Stimulated activated CD8-positive, alpha-beta memory T cell treated with anti-CD3 and anti-CD28 coated beads, Interleukin-7, amount 100 ng/mL, for 4 hours (primary cell): ENCODE measurements at places on chromosomes 6 and 20.

DNA sequence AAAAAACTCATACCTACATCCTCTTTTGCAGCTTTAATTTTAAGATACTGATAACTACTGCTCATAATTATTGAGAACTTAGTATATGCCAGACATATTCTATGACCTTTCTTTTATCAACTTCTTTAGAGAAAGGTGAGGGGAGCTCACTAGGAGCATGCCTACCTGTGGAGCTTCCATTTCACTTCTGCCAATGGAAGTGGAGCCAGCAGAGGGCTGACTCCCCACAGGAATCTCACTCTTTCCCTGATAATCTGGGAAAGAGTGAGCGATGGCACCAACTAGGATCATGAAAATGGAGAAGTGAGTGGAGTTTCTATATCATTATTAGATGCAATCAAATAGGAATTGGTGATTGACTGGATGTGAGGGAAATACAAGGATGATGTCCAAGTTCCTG is 484.9 kb downstream of the LMBRD1 start:
- DNase-seq = no peak

- no peak for DNase-seq
These were observed 80.7 kb upstream of the ELOVL5 start for GRCh38 chr6:53429401-53429800.

- DNase-seq = peak; percentile 45
These were observed 73.1 kb downstream of the HIVEP2 start for GRCh38 chr6:142871910-142872331.

- peak; percentile 7 for DNase-seq
These were observed 511.8 kb upstream of the ZNF337 start for GRCh38 chr20:26208296-26209091.

DNA sequence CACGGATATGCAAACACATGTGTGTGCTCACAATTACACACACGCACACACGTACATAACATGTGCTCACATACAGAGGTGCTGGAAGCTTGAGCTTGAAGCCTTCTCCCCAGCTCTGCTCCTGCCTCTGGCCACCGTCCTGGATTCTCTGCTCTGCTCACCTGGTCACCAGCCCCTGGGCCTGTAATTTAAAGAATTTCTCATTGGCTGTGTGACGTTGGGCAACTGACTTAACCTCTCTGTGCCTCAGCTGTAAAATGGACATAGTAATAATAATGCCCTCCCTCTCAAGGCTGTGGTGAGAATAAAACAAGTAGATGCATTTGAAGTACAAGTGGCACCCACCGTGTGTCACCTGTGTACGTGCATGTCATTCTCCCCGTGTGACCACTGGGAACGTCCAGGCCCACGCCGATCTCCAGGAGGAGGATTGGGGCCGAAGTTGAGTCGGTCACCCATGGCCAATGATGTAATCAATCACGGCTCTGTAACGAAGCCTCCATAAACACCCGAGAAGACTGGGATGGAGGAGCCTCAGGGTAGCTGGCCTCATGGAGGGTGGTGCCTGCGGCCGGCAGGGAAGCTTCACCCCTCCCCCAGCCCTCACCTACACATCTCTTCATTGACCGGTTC is 160.9 kb upstream of the AFDN start:
- DNase-seq = no peak

DNA sequence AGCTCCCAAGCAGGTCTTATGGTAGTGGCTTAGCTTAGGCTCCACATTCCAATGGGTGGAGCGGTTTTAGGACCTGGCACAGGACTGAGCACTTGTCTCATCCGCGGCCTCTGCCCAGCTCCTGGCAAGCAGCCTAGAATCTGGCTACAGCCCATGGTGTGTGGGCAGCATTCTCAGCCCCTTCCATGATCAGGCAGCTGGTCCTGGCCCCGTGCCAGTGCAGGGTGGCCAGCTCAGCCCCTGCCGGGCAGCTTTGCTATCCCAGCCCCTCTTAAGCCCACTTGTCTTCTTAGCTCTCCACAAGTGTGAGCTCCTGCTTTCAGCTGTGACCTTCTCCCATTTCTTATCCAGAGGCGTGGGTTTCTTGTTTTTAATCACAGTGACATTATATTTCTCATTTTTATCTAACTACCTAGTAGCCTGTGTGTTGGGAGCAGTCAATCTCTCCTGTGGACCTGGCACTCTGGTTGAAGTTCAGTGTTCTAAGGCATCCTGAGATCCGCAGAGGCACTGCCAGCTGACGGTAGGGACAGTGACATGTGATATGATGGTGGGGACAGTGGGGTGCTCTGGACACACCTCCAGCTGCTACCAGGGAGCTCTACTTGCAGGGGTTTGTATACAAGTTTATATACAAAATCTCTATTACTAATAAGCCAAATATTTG is 119.9 kb upstream of the PRND start:
- no peak for DNase-seq

GRCh38 chr20:32474717-32474966 is 110.5 kb downstream of the NOL4L start:
- DNase-seq = no peak

GRCh38 chr6:41937472-41937860 is 4.1 kb downstream of the CCND3 start:
- no peak for DNase-seq

- DNase-seq = peak; percentile 71
These were observed 121.0 kb downstream of the BCAS1 start for GRCh38 chr20:53949319-53949839.
